Uterus (tissue), 4 donors: ENCODE measurements at places on chromosomes 11 and 22.

- DNase-seq = no peak
These were observed 255.5 kb upstream of the SESN3 start for GRCh38 chr11:95486466-95486865.

- DNase-seq = no peak
These were observed 2.0 kb downstream of the MB start for GRCh38 chr22:35615156-35615555.

DNA sequence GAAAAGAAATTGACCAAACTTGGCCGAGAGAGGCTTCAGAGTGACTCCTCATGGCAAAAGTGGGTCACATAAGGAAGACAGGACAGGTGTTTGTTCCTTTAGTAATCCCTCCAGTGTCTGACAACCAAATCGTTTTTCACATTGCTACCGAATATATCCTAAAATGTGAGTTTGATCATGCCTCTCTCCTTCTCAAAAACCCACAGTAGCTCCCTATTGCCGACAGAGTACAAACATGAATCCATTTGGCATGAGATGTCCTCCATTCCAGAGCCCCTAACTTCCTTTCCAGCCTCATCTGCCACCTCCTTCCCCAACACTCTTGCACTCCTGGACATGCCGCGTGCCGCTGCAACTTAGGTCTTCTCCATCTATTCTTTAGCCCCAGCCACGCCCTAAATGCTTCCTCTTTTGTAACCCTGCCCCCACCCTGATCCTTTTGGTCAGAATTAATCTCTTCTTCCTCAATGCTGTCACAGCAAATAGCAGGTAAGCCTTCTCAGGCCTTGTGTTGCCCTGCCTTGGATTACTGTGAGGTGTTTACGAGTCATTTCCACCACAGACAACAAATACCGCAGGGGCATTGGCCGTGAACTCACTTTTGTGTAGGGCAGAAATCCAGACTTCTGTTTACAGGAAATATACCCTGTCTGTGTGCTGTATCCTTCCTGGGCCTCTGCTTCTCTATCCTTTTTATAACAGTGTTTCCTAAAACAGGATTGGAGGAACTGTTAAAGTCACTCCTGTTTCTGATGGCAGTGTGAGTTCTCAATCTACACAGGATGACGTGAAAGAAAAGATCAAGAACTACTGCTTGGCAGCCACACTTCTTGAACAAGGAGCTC is 66.0 kb upstream of the FTH1 start:
- DNase-seq = no peak

DNA sequence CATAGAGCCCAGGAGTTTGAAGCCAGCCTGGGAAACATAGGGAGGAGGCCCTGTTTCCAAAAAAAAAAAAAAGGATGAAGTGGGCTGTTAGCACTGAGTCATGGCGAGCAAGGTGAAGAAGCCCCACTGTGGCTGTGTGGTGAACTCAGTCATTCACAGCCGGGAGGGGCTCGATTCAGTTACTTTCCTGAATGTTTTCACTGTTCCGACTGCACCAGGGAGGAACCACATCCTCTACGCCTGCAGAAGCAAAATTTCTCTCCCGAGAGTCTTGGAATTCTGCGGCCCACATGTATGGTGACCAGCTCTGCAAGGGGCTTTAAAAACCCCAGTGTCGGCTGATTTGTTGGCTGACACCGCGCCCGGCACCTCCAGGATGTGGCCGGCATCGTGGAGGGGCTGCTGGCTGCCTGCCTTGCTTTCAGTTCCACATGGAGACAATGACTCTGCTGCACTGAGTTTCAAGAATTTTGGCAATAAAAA is 27.8 kb upstream of the GRAMD4 start:
- DNase-seq = no peak

GRCh38 chr11:67098799-67099429 is 20.1 kb upstream of the KDM2A start:
- no peak for DNase-seq
